ENCODE measurements at places on chromosomes 3 and 15.
A peak's percentile ranks its signal among the peaks of the same experiment; 100 is the strongest.

DNA sequence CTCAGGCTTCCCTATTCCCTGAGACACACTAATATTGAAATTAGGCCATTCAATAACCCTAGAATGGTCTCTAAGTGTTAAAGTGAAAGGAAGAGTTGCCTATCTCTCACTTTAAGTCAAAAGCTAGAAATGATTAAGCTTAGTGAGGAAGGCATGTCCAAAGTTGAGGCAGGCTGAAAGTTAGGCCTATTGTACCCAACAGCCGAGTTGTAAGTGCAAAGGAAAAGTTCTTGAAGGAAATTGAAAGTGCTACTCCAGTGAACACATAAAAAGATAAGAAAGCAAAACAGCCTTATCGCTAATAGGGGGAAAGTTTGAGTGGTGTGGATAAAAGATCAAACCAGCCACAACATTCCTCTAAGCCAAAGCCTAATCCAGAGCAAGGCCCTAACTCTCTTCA, 117.9 kb upstream of the SPATA12 start:
- DNase-seq = no peak

DNA sequence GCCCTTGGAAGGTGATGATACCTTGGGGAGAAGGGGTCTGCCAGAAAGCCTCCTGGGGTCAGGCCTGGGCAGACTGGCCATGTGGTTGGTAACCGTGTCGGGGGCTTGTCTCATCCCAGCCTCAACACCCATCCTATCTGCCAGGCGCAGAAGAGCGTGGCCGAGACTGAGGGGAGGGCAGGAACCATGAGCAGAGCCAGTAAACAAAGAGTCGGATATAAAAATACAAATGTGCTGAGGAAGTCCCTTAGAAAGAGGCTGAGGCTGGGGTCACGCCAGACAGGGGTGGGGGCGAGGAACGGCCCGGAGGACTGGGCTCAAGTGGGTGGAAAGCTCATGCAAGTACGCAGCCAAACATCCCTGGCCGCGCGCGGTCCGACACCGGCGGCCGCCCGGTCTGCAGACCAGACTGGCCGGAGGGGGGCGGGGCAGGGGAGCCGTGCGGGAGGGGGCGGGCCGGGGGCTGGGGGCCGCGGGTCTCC, 1.9 kb downstream of the CAMK2N2 start:
- no peak for DNase-seq

- DNase-seq = no peak
Measured at GRCh38 chr3:156772588-156773206, 53.5 kb upstream of the LEKR1 start.

DNA sequence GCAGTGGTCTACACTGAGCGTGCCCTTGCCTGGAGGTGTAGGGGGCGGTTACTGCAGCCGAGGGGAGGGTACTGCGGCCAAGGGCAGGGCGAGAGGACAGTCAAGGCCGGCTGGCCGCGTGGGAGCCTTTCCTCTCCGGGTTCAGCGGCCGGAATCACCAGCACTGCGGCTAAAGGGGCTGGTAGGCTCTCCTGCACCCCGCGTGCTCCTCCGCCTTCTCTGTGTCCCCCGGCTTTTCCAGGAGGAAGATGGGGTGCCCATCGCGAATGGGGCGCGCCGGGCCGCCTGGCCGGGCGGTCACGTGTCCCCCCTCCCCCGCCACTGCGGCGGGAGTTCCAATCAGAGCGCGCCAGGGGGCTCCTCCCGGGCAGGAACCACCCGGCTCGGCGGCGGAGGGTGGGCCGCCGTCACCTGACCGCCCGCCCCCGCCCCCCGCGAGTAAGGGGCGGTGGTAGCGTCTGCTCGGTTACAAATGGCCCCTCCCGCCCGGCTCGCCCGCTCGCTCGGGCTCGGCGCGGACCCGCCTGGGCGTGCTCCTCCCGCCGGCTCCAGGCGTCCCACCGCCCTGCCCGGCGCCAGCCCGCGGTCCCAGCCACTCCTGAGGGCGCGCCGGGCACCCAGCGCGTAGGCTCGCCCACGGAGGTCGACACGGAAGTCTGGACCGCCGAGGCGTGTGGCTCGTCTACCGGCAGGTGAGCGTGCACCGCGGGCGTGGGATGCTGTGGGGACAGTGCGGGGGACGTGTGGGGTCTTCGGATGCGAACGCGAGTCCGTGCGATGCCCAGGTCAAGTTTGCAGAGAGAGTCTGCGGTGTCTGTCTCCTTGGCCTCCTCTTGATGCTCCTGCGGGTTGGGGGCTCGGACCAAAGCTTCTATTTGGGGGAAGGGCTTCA, 242.6 kb upstream of the TOPAZ1 start:
- no peak for DNase-seq

DNA sequence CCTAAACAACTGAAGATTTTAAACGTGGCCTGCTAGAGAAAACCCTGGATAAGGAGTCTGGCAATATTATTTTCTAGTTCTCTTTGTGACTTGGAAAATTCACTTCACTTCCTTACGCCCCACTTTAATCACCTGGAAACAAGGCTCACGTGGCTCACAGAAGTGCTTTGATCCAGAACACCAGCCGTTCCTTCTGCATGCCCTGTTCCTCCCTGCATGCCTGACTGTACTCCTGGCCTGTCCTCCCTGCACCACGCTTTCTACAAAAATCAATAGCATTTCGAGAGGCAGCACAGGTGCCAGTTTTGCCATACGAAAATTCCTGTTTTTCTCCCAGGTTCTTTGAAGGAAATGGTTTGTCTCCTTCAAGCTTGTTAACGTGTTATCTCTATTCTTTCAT, 474.2 kb upstream of the RGMA start:
- DNase-seq = no peak

DNA sequence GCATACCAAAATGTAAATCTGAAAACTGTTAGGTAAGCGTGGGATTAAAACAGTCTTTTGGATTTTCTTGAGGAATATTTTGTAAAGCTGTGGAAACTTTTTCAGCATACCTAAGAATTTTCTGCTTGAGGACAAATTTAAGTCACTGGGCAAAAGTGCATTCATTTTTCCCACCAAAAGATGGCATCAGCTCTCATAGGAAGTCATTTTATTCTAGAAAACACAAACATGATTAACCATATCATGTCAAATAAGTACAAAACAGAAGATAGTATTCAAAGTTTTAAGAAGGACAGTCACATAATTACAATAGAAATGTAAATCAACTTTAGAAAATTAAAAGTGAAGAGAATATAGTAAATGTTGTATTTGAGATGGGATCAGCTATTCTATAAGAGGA, 63.5 kb downstream of the SLC49A4 start:
- no peak for DNase-seq

DNA sequence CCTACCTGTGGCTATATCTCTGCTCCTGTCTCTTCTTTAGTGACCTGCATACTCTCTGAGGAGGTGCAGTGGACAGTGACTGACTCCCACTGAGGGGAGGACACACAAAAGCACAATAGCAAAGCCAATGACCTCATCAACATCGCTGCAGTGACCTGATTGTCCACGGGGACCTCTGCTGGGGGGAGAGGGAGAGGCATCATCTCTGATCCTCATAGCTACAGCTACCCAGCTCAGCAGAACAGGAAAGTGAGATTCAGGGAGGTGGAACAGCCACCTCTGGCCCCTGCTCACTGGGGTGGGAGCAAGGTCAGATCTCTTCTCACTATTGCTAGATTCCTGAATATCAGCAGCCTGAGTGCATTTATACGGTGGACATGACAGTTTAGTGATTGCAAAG, 179.2 kb downstream of the ATP10A start:
- DNase-seq = no peak

DNA sequence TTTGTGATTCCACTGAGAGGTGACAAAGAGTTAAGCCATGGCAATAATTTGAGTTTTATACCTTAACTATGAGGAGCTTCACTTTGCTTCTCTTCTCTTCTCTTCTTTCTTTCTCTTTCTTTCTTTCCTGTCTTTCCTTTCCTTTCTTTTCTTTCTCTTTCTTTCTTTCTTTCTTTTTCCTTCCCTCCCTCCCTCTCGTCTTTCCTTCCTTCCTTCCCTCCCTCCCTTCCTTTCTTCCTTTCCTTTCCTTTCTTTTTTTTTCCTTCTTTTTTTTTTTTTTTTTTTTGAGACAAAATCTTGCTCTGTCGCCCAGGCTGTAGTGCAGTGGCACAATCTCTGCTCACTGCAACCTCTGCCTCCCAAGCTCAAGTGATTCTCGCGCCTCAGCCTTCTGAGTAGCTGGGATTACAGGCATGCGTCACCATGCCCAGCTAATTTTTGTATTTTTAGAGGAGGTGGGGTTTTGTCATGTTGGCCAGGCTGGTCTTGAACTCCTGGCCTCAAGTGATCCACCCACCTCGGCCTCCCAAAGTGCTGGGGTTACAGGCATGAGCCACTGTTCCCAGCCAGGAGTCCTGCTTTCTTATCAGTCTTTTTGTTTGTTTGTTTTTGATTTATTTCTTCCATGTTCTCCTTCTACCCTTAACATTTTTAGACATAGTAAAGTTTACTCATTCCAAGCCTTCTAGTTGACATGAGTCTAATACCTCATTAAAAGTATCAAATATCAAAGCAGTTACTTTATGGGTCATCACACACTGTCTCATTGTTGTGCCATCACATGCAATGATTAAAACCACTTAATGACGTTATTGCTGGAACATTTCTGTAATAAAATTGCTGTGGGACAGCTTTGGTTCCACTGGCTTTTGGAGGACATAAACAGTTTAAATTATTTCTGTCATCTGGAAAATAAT, 29.9 kb downstream of the SLC49A4 start:
- DNase-seq = no peak

- no peak for DNase-seq
Measured at GRCh38 chr15:90184119-90184785, 16.9 kb upstream of the SEMA4B start.

DNA sequence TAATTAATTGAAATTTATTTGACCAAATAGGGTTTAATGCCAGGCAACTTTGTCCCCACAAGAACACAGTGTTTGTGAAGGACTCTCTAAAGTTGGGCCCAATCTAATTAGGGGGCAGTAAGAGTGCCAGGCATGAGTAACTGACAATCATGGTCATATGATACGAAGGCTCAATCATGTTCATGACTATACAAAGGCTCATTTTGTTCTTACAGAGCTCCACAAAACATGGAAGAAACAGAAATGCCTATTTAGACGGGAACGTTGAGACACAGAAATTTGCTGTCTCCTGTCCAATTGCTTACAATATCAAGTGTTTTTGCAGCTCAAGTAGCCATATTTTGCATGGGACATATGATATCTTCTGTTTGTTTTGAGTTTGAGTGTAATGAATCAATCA, 391.1 kb downstream of the SI start:
- DNase-seq = no peak

GRCh38 chr3:100496711-100497261, 4.4 kb downstream of the TMEM45A start:
- no peak for DNase-seq

- DNase-seq = no peak
Measured at GRCh38 chr15:70057931-70058641, 39.6 kb downstream of the TLE3 start.

- DNase-seq = no peak
Measured at GRCh38 chr3:101781166-101781565, 2.2 kb downstream of the NXPE3 start.

GRCh38 chr3:59607656-59608055, 557.8 kb upstream of the CFAP20DC start:
- no peak for DNase-seq

DNA sequence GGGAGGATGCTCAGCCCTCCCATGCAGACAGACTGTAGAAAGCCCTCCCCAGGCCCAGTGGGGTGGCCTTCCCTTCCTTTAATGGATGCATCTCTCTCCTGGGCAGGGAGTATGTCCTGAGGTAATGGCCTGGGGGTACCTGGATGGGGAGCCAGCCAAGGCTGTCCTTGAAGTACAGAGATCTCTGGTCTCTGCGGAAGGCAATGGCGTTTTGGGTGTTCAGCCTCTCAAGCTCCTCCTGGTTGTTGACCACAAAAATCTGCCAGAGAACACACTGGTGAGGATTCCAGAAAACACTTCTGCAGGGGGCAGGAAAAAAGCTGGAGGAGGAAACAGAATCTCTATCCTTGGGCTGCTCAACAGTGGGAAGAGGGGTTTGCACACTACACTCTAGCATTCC, 28.9 kb downstream of the EAF1 start:
- no peak for DNase-seq

DNA sequence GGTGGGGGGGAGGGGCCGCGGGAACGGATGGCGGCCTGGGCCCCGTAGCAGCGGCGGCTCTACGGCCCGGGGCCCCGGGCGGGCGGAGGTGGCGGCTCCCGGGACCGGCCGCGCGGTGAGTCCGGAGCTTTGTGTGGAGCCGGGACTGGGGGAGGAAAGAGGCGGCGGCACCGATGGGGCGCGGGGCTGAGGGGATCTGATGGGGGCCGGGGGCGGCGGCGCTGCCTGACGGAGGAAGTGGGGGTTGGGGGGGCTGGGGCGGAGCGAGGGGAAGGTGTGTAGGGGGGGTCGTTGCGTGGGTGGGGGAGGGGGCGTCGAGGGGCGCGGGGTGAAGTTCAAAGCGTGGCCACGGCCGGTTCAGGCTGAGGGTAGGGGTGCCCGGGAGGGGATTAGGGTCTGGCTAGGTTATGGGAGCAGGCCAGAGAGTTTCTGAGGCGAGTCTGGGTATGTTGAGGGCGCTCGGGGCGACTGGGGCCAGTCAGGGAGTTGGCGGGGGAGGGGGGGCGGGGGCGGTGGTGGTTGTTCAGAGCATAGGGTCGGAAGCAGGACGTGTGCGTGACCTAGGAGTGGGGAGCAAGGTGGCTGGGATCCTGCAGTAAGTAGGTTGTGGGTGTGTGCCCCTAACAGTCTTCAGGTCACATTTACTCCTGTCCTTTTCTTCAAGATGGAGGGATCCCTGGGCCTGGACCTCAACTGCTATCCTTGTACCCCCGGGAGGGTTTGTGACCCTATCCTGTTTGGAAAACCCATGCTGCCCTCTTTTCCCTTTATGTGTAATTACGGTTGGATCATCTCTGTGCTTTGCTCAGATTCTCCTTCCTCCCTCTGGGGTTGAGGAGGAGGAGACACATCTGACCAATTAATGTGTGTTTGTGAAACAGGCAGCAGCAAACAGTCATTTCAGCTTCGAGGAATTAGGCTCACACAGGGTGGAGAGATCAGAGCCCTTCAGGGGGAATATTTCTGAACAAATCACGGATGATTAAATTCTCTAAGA, 644 bp downstream of the ZNF609 start:
- peak; percentile 16 for DNase-seq

DNA sequence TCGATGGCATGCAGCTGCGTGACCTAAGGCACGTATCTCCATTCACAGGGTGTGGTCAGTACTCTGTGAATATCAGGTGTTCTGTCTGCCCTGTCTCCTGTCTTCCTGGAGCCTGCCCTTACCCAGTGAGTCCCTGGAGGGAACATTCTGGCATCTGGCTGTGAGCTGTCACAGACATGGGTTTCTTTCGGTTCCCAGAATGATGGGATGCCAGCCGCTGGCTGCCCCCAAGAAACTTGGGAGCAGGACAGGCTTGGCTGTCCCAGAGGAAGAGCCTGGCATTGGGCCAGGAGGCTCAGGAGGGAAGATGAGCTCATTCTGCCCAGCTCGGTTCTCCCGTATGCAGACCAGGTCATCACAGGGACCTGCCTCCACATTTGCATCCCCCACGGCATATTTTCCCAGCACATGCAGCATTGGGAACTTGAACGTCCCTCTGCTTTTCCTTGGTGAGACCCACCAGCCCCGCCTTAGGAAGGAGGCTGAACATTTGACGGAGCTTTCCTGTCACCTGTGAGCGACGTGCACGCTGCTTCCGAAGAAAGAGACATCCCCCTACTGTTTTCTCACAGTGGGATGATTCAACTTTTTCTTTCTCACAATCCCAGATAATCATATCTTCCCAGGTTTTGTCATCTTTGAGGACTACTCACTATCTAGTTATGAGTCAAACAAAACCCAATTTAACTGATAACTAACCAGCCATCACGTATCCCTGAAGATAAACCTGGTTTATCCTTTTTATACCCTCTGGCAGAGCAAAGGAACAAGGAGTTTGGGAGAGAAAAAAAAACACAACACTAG, 22.0 kb upstream of the PGPEP1L start:
- DNase-seq = no peak

- DNase-seq = no peak
Measured at GRCh38 chr15:48914717-48915116, 36.8 kb downstream of the EID1 start.

Measured in activated CD8-positive, alpha-beta memory T cell treated with anti-CD3 and anti-CD28 coated beads for 48 hours (primary cell).